ENCODE measurements at places on chromosomes 7 and 10.

DNA sequence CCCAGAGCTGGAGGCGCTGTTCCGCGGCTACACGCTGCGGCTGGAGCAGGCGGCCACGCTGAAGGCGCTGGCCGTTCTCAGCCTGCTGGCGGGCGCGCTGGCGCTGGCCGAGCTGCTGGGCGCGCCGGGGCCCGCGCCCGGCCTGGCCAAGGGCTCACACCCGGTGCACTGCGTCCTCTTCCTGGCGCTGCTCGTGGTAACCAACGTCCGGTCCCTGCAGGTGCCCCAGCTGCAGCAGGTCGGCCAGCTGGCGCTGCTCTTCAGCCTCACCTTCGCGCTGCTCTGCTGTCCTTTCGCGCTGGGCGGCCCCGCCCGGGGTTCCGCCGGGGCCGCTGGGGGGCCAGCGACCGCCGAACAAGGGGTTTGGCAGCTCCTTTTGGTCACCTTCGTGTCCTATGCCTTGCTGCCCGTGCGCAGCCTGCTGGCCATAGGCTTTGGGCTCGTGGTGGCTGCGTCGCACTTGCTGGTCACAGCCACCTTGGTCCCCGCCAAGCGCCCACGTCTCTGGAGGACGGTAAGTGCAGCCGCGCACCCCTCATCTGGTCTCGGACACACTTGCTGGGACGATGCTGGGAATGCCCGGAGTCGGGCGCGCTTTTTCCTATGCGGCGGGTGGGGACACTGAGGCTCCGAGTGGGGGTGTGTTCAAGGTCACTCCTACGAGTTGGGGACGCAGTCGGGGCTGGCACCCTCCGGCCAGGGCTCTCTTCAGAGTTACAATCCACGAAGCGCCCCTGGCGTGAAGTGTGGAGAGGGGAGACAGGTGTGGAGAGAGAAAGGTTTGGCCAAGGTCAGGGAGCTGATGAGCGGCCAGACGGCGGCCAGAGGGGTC lies 717 bp downstream of the ADCY1 start:
- peak; percentile 32 for DNase-seq

- DNase-seq, result no peak
These were observed 10.8 kb downstream of the AFAP1L2 start for GRCh38 chr10:114393482-114393881.

DNA sequence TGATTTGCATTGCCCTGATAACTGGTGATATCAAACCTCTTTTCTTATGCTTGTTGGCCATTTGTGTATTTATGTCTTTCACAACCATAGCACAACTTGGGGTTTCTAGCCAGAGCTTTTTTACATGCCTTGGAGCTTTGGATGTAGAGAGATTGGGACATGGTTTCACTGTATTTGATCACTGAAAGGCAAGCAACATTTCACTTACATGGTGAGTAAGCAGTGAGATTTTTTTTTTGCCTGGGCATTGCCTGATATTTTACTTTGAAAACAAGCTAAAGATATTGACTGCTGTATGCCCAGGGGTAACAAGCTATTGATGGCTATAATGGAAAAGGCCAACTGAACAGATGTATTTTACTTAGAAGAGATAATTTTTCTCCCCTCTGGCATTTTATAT lies 259.0 kb downstream of the PHTF2 start:
- no peak for DNase-seq

DNA sequence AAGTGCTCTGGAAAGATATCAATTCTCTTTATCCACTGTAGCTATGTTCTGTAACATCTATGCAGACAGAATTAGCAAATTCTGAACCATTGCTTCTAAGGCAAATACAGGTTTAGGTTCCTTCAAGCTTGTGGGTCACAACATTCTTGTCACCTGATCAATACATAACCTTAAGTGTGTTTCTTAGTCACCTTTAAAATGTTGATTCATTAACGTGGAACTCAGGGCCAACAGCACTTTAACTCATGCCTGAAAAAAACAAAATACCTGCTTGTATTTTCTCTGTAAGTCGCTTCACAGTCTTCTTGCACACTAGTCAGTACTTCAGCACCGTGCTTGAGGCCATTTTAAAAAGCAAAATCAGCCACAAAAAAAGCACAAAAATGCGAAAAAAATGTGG lies 35.2 kb upstream of the TRIL start:
- no peak for DNase-seq

DNA sequence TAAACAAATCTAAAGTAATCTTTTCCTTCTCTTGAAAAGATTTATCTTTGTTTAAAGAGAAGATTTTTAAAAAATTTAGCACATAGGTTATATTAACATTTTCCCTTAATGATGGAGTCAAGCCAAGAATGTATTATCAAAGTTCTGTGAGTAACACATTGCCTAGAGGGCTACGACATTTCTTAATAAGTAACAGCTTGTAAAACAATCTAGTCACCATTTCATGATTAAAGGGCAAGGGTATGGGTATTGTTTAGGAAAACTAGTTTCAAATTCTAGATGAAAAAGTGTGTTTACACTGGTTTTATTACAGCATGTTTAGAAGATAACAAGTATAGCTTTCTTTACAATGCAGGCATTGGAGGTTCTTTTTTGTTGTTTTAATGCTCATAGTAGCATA lies 28.6 kb upstream of the LAMB4 start:
- no peak for DNase-seq

GRCh38 chr10:98170249-98171117 lies 36.0 kb downstream of the R3HCC1L start:
- peak; percentile 42 for DNase-seq

DNA sequence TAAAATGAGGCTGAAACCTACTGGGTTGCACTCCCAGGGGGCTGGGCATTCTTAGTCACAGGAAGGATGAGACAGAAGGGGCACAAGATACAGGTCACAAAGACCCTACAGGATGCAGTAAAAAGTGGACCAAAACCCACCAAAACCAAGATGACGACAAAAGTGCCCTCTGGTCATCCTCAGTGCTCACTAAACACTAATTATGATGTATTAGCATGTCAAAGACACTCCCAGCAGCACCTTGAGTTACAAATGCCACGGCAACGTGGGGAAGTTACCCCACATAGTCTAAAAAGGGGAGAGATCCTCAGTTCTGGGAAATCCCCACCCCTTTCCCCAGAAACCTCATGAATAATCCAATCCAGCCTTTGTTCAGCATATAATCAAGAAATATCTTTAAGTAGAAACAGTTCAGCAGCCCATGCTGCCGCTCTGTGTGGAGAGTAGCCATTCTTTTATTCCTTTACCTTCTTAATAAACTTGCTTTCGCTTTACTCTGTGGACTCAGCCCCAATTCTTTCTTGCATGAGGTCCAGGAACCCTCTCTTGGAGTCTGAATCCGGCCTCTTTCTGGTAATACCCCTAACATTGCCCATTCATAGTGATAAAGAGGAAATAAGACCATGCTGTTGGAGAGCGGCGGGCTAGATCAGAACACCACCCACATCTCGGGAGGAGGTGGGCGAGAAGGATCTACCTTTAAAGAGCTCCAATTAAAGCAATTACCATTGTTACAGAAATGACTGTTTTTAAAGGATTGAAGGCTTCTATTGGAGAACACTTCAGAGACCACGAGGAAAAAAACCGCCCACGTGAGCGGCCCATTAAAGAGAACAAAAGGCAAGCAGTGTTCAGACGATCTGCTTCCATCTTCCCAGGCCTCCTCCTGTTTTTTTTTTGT lies 170.9 kb downstream of the USP6NL start:
- peak; percentile 16 for DNase-seq

GRCh38 chr7:101608772-101609713 lies 20.1 kb downstream of the MYL10 start:
- no peak for DNase-seq

DNA sequence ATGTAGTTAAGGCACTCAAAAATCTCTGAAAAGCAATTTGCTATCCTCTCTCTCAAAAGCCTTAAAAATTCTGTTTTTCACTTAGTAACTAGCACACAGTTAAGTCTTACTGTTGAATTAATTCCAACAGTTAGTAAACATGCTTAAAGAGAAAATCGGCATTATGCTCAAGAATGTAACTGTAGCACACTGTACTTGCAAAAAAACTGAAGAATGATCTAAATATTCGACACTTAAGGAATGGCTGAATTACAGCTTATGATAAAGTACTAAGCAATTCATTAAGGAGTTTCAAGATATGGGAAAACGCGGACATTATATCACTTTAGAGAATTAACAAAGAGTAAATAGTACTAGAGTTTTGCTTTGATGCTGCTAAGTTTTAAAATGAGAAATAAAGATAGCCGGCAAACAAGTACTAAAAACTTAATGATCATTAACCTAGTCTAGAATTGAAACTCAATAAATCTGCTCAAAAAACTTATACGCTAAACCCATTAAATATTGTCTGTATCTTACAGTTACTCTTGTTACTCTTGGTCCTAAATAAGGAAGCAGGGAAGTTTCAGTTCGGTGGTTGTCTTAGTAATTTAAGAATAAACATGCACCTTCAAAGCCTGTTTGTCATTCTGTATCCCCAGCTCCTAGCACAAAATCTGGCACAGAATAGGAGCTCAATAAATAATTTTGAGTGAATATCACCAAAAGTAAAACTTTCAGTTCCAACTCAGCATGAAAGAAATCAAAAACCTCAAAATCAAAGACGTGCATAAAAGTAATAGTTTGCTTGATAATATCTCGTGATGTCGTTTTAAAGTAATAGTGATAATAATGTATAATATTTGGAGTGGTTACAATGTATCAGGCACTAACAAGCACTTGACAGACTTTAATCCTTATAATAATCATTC lies 1.2 kb downstream of the TRDMT1 start:
- DNase-seq, result peak; percentile 66

- no peak for DNase-seq
These were observed 220.4 kb downstream of the TMEM26 start for GRCh38 chr10:61232780-61233179.

GRCh38 chr10:52566471-52567246 lies 205.9 kb downstream of the MBL2 start:
- DNase-seq, result no peak

GRCh38 chr10:93993782-93994437 lies at the start of gene PLCE1:
Gene PLCE1 (plus strand): TSS chr10:93993931. CDS start chr10:94031047, 37,116 bp downstream.
- DNase-seq, result peak; percentile 60

- no peak for DNase-seq
These were observed 497.3 kb downstream of the SORCS3 start for GRCh38 chr10:105138358-105138757.

GRCh38 chr10:120131183-120131582 lies 238.7 kb downstream of the SEC23IP start:
- no peak for DNase-seq

- DNase-seq, result no peak
These were observed 42.1 kb upstream of the DNAAF5 start for GRCh38 chr7:684416-684815.

DNA sequence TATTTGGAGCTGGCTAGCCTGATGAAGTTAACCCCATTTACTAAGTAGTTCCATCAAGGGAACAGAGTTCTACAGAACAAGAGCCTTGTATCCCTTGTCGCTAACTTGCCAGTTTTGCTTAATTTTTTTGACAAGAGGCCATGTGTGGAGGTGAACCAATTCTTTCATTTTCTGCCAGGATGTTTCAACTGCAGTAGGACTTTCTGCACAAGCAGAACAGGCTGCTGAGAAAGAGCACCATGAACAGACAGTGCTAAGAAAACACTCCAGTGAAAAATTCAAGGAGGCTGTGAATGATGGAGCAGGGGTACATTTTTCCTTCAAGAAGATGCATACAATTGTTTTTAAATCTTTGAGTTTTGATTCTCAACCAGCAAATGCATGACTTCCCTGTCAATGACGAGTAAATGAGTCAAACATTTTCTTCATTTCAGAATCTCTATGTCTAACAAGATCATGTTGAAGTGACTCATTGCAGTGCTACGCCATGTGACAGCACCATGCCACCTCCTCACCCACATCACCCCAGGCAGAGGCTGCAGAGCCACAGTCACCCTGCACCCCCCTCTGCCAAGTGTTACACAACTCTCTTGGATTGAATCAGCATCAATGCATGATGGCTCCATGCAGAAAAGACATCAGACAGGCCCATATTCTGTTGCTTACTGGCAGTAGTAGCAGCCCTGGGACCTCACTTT lies 193.1 kb downstream of the COBL start:
- peak; percentile 94 for DNase-seq

DNA sequence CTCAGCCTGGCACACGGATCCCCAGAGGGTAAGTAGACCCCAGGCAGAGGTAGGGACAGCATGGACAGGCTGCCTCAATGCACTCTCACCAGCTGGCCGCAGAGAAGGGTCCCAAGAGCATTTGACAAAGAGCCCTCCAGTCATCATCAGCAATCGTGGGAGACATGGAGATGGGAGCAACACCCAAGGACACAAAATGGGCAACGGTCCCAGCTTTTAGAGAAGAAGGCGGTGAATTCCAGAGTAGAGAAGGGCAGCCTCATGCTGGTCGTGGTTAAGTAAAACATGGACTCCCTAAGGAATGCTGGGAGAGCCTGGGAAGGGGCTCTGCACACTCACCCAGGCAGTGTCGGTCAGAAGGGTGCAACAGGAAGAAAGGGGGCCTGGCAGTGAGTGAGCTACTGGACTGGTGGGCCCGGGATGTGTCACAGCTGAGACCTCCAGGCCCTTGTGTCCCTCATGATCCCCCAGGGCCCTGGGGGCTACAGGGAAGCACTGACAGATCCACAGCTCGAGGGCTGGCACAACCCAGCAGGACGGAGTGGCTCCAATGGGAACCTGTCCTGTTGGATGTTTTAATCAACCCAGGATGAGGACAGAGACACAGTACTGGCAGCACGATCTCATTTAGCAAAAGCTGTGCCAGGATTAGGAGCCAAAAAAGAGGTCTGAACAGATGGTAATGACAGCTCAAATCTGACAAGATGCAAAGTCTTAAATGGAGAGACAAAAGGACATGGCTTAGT lies 147.1 kb downstream of the NEURL1 start:
- DNase-seq, result no peak

DNA sequence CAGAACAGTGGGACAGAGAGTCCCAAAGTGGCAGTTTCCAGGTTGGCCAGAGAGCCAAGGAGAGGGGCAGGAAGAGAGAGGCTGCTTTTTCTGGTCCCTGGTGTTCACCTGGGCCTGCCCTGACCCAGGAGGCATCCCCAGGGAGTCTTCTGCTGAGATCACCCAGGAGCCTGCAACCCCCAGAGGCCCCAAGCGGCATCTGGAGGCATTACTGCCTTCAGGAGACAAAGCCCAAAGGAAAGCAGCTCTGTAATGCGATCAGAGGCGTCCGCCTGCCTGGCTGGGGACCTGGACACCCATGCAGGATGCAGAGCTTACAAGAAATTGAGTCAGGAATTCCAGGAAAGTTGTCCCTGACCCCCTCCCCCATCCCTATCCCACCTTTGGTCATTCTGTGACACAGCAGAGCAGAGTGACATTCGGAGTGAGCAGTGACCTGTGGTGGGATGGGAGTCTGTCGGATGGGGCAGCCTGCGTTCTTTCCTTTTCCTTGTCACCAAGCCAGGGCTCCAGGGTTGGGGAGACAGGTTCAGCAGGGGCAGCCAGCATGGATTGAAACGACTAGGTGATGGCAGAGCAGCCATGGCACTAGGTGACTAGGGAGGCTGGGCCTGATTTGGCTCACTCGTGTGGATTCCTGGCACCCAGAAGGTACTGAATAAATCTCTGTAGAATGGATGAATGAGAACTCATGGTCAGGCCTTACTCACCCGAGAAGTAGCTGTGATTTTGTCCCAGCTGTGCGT lies 10.4 kb downstream of the UNC5B start:
- DNase-seq, result no peak

DNA sequence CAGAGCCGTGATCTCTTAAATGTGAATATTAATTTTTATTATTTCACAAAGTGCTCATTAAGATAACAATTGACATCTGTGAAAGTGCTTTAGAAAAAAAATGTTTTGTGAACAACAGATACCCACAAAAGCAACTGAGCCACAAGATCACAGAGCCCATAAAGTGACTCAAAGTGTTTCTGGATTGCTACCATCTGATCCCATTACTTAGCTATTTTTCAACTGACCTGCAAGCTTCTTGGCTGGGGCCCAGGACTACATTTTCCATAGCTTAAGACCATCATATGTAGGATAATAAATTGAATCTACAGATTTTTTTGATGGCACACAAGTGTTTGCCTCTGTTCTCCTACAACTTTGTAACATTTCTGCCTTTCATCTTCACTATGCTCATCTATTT lies 674.4 kb downstream of the PHTF2 start:
- no peak for DNase-seq
